ENCODE measurements at places on chromosomes 6 and 20.

GRCh38 chr20:54606380-54606779 lies 131.0 kb downstream of the DOK5 start:
- peak; percentile 25 for DNase-seq

GRCh38 chr6:89414215-89414614 lies 2.1 kb upstream of the RRAGD start:
- no peak for DNase-seq

- DNase-seq: no peak
These were observed 241.8 kb downstream of the TTLL2 start for GRCh38 chr6:167566711-167567141.

DNA sequence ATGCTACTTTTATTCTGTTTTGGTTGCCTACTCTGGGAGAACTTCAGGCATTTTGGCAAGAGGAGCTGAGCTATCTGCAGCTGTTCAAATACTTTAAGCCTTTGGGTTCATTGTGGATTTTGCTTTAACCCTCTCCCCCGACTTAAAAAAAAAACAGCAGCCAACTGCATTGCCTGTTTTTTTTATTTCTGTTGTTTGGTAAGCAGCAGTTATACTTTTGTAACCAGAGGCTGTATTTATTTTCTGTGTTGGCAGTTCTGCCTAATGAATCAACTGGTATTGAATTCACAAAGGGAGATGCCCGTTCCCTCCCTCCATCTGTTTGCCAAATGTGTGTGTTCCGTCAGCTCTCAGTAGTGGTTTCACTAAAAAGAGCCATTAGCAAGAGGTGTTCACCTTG lies 484.0 kb downstream of the UTRN start:
- DNase-seq: no peak

GRCh38 chr6:6942091-6942490 lies 165.7 kb upstream of the RREB1 start:
- peak; percentile 52 for DNase-seq

DNA sequence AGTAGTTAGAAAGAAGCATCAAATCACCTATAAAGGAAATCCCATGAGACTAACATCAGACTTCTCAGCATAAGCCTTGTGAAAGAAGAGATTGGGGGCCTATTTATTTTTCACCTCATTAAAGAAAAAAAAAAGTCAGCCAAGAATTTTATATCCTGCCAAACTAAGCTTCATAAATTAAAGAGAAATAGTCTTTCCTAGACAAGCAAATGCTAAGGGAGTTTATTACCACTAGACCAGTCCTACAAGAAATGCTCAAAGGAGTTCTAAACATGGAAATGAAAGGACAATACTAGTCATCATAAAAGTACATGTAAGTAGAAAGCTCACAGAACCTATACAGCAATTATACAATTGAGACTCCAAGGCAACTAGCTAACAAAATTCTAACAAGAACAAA lies 96.5 kb upstream of the OLIG3 start:
- no peak for DNase-seq

DNA sequence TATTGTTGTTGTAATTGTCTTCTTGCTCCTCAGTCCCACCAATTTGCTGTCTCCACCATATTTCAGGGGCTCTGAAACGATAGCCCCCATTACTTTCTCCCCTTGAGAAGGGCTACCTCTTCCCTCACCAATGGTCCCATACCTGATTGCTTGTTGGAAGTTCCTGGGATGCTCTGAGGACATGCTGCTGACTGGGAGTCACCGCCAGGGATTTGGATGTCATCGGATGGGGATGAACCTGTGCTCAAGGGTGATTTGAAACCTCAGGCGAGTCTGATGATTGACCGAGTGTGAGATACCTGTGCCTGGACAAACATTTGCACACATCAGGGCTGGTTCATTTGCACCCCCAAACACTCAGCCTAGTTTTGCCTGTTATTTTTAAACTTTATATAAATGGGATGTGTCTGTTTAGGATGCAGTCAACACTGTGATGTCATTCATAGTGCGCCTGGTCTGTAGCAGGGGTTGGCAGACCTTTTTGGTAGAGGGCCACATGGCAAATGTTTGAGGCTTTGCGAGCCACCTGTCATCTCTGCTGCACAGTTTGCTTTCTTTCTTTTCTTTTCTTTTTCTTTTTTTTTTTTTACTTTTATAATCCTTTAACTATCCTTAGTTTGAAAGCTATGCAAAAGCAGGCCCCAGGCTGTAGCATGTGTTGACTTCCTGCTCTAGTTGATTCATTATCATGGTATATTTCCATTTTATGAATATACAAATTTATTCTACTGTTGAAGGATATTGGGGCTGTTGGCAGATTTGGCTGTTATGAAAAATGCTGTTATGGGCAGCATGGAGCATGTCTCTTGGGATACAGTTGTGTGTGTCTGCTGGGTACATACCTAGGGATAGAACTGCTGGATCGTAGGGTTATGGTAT lies 118.5 kb upstream of the PHACTR3 start:
- no peak for DNase-seq

DNA sequence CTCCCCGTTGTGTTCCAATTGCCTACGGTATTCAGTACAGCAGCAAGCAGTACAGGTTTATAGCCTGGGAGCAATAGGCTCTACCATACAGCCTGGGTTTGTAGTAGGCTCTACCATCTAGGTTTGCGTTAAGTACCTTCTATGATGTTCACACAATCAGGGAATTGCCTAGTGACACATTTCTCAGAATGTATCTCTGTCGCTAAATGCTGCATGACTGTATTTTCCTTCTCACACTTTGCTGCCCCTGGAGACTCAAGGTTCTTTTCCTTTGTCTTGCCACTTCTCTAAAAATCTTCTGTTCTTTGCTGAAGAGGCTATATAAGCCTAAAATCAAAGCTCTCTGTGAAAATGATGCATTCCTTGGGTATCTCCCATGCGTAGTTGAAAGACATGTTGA lies 241.9 kb downstream of the CD83 start:
- DNase-seq: no peak

GRCh38 chr6:136767570-136768309 lies 24.5 kb downstream of the MAP3K5 start:
- peak; percentile 68 for DNase-seq

DNA sequence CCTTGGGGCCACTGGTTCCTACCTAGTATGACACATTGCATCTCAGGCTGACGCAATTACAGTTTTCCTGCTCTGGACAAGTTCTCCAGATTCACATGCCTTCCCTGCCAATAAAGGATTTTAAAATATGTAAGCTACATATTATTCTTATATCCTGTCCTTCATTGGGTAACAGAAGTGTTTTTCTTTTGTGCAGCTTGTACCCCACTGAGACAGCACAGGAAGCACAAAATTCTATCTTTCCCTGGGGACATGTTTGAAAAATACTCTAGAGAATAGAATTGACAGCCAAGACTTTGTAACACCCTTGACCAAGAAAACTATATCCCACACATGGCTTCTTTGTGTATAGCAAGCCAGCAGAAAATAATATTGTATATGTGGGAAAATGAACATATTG lies 456.8 kb downstream of the MAFB start:
- peak; percentile 62 for DNase-seq

GRCh38 chr6:35544769-35545361 lies 32.2 kb upstream of the TULP1 start:
- peak; percentile 15 for DNase-seq

GRCh38 chr6:164870164-164870563 lies 439.2 kb downstream of the C6orf118 start:
- DNase-seq: no peak

DNA sequence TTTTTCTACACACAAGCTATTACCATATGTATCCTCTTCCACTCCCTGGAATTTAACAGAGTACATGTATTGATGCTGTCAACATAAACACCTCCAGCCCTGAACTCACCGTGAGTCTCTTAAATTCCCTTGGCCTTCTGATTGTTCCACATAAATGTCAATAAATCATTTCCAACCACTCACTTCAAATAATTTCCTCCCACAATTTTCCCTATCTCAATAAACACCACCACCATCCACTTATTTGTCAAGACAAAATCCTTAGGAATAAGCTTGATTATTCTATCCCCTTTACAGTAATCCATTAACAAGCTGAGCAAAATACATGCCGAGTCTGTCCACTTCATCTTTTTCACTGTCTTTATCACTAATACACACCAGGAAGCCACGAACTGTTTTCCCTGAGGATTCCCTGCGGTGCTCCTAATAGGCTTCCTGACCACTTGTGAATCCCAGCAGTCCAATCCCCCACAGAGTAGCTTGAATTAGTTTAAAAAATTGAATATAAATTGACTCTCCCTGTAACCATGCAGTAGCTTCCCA lies 19.2 kb downstream of the HLA-DRB1 start:
- no peak for DNase-seq

DNA sequence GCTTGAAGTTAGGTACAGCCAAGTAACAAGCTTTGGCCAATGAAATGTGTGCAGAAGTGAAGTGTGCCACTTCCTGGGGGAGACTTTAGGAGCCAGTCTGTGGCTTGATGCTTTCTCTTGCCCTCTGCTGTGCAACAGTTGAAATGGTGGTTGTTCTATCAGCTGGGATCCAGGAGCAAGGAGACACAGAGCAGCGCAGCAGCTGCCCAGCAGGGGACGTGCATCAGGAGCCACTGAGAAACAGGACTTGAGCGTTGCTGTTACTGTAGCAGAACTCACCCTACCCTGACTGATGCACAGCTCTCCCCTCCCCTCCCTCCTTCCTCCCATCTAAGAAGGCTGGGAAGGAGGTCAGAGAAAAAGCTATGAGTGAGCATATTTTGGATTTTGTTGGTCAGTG lies 18.9 kb upstream of the CCN5 start:
- DNase-seq: peak; percentile 33

GRCh38 chr6:25034431-25034921 lies 98.7 kb upstream of the RIPOR2 start:
- no peak for DNase-seq

DNA sequence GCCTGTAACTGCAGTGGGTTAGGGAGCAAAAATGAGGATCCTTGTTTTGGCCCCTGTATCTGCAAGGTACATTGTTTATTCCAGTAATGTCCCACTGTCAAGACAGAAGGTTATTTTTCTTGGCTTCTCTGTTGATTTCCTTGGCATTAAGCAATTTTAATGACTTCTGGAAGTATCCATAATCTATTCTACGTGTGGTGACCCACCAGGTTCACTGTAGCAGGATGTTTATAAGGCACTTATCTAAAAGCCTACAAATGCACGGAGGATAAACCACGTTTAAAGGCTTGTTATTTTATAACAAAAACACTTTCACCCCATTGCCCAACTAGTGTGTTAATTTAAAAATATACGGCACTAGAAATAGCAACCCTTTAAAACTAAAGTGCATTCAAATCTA lies 294.9 kb downstream of the LAMA2 start:
- DNase-seq: no peak

- DNase-seq: no peak
These were observed 129.3 kb downstream of the DTNBP1 start for GRCh38 chr6:15533379-15534026.

Data from NB4 (cell line).